ENCODE measurements at places on chromosomes 7 and 10. TPM values are rescaled to one million over a fixed set of nuclear protein-coding genes. Genes with fewer than 3 reads are reported as not detected.

CALN1 gene
- total RNA-seq, result not detected

GATA3 gene
- 6.4 TPM for total RNA-seq

PROSER2 gene
- total RNA-seq, result 31.8 TPM

TMEM178B gene
- 1.5 TPM for total RNA-seq

TMEM273 gene
- not detected for total RNA-seq

RAB11FIP2 gene
- total RNA-seq, result 8.5 TPM

PNLIPRP1 gene
- total RNA-seq, result not detected

WBP1L gene
- 21.1 TPM for total RNA-seq

ANKRD2 gene
- total RNA-seq, result 5.0 TPM

CTAGE4 gene
- total RNA-seq, result not detected

Measured in A549 treated with Mapracorat at 1 μM for 4 hours (cell line).